ENCODE measurements at places on chromosomes 2 and 18. TPM values are rescaled to one million over a fixed set of nuclear protein-coding genes. Genes with fewer than 3 reads are reported as not detected.

The IL37 gene
- 0.36 TPM for total RNA-seq

The CD28 gene
- total RNA-seq, result not detected

The RASGRP3 gene
- total RNA-seq, result 13.4 TPM

The OR6B2 gene
- total RNA-seq, result not detected

The ERFE gene
- total RNA-seq, result 0.10 TPM

The TUBA3E gene
- total RNA-seq, result not detected

The CD8B2 gene
- not detected for total RNA-seq

The REG1B gene
- not detected for total RNA-seq
